ENCODE measurements at places on chromosomes 12 and 14. TPM values are rescaled to one million over a fixed set of nuclear protein-coding genes. Genes with fewer than 3 reads are reported as not detected.
A peak's percentile ranks its signal among the peaks of the same experiment; 100 is the strongest.

KIF26A gene
- 6.5 TPM for total RNA-seq

EGLN3 gene
- 140 TPM for total RNA-seq

HCAR1 gene
- total RNA-seq, result 0.06 TPM

PRKD1 gene
- 3.1 TPM for total RNA-seq

PRORP gene
- total RNA-seq, result 18.6 TPM

KRT77 gene
- not detected for total RNA-seq

PMCH gene
- not detected for total RNA-seq

PLA2G1B gene
- total RNA-seq, result not detected

- no peak for DNase-seq
These were observed 13.7 kb downstream of the COL2A1 start for GRCh38 chr12:47990351-47991105.

- DNase-seq, result peak; percentile 9
These were observed 116.3 kb upstream of the VASH1 start for GRCh38 chr14:76644855-76645518.

- DNase-seq, result no peak
These were observed 9.8 kb upstream of the FERMT2 start for GRCh38 chr14:52960627-52961026.

GRCh38 chr14:26966908-26967307 is 369.1 kb upstream of the NOVA1 start:
- DNase-seq, result no peak

GRCh38 chr12:22335794-22336166 is 1.3 kb upstream of the ST8SIA1 start:
- no peak for DNase-seq

DNA sequence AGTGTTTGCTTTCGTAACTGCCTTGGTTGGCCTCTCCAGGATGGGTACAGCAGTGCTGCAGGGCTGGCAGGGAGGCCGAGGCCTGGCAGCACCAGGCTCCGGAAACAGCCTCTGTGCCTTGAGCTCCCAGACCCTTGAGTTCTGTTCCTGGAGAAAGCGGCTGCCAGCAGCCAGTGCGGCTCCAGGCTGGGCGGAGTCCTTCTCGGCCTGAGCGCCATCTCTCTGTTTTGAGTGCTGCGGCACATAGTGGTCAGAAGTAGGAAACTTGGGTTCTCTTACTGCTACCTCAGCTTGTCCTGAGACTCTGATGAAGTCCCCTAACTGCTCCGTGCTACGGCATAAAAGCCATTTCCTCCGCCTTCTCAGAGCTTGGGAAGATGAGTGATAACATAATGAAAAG is 65.9 kb downstream of the KCNA1 start:
- DNase-seq, result no peak

DNA sequence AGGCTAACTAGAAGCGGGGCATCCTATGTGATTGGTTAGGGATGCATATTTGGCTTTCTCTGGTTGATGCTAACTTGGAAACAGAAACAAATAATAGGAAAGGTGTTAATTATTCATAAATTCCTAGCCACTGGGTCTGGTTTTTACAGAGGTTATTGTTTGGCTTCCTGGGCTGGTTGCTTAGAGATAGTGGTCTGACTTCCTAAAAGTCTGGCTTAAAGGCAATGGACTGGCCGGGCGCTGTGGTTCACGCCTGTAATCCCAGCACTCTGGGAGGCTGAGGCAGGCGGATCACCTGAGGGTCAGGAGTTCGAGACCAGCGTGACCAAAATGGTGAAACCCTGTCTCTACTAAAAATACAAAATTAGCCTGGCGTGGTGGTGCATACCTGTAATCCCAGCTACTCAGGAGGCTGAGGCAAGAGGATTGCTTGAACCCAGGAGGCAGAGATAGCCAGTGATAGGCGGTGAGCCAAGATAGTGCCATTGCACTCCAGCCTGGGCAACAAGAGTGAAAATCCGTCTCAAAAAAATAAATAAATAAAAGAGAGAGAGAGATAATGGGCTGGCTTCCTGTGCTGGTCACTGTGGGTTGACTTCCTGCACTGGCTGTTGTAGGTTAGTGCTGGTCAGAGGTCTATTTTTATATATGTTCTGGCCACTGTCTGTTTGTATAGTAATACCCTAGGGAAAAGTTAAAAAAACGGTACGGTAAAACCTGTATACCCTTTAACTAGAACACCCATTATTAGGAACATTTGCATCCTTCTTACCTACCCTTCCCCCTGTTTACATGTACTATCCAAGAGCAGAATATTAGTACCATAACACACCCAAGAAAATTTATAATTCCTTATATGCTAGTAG is 24.1 kb downstream of the OR6S1 start:
- no peak for DNase-seq

GRCh38 chr12:57756406-57757341 is 1.8 kb downstream of the MARCHF9 start:
- peak; percentile 67 for DNase-seq

- DNase-seq, result no peak
These were observed 45.9 kb downstream of the PPP1R13B start for GRCh38 chr14:103801459-103801858.

GRCh38 chr12:43556057-43556456 is 4.1 kb upstream of the ADAMTS20 start:
- no peak for DNase-seq

DNA sequence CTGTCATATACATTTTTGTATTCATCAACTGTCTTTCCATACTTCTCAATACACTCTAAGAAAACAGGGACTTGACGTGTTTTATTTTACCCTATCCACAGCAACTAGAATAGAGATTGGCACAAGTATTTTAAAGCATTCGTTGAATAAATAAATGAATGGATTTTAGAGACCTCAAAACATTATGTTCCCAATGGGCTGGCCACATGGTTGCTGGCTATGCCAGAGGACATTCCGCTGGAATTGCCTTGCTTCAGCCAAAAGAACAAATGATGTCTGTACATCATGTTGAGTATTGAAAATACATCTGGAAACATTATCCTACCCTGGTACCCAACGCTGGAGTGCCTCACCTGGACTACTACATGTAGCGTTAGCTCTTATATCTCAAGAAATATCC is 132.8 kb upstream of the RAP1B start:
- DNase-seq, result no peak

- DNase-seq, result no peak
These were observed 8.3 kb upstream of the RTL1 start for GRCh38 chr14:100911665-100912316.

GRCh38 chr12:124568431-124569374 is 1.3 kb upstream of the NCOR2 start:
- DNase-seq, result peak; percentile 64

- peak; percentile 92 for DNase-seq
These were observed 1.4 kb upstream of the FOS start for GRCh38 chr14:75277008-75277814.

DNA sequence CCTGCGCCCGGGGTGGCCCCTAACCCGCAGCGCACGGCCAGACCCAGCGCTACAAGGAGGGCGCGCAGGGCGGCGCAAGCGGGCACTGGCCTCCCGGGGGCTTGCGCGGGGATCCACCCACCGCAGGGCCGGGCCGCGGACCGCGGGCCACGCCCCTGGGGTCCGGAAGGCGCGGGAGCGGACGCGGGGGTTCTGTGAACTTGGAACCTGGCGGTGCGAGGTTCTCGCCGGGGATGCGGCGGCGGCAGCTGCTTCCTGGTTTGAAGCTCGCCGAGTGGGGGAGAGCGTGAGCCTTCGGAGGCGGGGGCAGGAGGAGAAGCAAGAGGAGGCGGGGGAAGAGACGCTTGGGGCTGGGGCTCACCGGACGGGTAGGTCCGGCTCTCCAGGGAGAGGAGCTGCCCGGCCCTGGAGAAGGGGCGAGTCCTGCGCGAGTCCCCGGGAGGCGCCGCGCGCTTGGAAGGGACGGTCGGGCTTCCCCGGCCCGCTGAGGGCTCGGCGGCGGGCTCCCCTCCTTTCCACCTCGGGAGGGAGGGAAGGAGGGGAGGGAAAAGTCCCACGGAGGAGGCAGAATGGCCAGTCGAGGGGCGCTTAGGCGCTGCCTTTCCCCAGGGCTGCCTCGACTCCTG is at the start of gene PRKCH:
TSS of gene PRKCH (plus strand) at position 195 of the 626 bp plus-strand sequence. CDS start 523 bp downstream, outside the sequence.
- peak; percentile 81 for DNase-seq

DNA sequence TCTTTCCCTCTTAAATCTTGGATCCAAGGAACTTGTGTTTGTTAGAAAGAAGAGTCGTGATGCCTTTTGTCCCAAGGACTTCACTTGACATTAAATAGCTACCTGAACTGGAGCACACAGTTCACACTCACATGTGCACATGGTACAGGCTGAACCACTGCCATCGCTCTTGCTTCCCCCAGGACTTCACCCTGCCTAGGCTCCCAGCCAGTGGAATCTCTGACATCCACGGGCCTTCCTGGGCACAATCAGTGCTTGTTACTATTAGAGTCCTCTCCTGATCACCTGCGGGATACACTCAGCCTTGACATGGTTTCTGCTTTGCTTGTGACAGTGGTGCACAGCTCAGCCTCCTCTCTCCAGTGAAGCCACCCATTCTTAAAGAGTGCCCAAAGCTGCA is 49.1 kb upstream of the KCNA5 start:
- DNase-seq, result no peak

DNA sequence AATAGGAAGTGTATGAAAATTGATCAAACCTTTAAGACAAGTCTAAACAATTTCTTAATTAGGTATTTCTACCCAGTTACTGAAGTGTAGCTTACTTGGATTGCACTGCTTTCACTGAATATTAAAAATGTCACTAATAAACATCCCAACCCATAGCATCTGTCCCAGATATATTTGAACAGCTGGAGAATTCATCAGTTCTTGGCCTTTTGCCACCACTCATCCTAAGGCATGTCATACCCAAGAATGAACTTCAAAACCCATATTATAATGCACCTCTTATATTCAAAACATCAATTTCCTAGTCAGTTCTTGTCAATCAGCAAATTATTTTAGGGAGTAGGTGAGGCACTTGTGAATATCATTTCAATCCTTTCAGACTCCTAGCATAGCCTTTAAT is 392.3 kb downstream of the PAWR start:
- DNase-seq, result no peak

DNA sequence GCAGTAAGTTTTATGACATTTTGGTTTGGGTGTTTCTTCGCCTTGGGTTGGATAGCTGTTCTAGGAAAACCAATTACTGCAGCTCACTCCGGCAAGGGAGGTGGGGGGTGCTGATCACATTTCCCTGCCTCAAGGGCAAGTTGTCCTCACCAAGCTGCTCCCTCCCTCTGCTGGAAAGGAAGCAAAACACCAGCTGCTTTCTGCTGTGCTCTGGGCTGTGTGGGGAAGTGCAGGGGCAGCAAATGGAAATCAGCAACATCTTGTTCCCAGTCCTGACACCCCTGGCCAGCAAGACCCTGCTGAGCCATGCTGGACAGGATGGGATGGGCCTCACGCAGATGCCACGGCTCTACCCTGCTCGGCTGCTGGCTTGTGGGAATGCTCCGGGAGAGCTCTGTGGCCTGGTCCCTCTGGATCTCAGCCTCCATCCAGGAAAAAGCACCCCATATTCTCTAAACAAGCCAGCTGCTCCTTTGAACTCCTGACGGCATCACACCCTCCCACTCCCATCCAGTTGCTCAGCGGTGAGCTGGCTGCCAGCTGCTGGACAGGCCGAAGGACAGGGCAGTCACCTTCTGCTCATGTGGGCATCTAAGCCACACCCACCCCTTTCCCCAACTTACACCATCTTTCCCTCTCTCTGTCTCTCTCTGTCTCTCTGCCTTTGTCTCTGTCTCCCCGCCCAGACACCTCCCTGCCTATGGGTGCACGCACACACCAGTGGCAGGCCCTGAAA is 52.4 kb upstream of the EIF5 start:
- DNase-seq, result no peak

GRCh38 chr14:104879983-104880565 is 15.0 kb downstream of the CEP170B start:
- DNase-seq, result peak; percentile 23

DNA sequence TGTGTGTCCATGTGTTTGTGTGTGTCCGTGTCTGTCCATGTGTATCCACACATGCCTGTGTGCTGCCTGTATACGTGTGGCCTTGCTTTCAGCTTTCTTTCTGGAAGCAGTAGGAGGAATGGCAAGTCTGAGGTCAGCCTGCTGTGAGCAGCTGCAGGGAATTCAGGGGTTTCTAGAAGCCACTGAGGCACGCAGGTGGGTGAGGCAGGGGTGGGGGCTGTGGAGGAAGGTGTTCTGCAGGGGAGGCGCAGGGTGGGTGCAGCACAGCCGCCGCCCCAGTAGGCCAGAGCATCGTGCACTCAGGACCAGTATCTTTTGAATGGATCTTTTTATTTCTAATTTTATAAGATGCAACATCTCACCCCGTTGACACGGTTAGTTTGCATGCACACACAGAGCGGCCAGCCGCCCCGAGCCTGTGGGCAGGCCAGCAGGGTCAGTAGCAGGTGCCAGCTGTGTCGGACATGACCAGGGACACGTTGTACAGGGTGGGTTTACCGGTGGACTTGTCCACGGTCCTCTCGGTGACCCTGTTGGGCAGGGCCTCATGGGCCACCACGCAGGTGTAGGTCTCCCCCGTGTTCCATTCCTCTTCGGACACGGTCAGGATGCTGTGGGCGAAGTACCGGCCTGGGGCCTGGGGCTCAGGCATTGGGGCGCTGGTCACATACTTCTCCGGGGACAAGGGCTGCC is 327.7 kb downstream of the TMEM121 start:
- DNase-seq, result peak; percentile 14

- no peak for DNase-seq
These were observed 12.6 kb upstream of the FAM222A start for GRCh38 chr12:109701064-109701463.

DNA sequence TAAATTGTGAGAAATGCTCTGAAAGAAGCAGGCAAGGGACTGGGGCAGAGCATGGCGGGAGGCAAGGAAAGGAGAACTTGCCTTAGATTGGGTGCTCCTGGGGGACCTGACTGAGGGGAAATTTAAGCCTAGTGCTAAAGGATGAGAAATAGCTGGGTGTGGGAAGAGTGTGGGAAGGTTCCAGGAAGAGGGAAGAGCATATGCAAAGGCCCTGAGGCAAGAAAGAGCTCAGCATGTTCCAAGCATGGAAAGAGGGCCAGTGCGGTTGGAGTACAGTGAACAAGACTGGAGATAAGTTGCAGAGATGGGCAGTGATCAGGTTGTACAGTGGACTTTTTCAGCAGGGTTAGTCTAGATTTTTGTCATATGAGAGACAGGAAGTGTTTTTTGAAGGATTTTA is 9.0 kb downstream of the CLSTN3 start:
- DNase-seq, result no peak

DNA sequence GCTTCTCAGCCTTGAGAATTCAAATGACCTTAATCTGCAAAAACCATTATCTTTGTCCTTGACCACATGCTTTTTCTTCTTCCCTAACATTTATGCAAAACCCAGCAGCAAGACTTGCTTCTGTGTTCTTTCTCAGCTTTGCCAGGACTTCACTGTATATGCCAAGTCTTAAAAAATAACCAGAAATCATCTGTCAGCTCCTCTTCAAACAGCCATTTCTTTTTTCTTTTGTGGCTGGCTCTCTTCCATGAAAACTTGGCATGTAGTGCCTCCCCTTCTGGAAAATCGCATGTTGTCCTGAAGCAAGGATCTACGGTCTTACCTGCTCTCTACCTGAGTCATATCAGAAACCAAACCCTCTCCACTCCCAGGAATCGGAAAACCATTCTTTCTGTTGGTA is 364.9 kb downstream of the RPS29 start:
- no peak for DNase-seq

Measured in mucosa of descending colon (tissue), 3 donors.